DMS 273 treated with DMSO at 0.1 percent for 48 hours (cell line): ENCODE measurements at places on chromosomes 3 and 15.

- DNase-seq = no peak
Measured at GRCh38 chr15:69855258-69856000, 242.3 kb downstream of the TLE3 start.

- no peak for DNase-seq
Measured at GRCh38 chr3:133983576-133984560, 45.9 kb downstream of the SLCO2A1 start.

GRCh38 chr3:188137051-188137450 lies 16.9 kb upstream of the LPP start:
- no peak for DNase-seq

- DNase-seq = no peak
Measured at GRCh38 chr3:64460141-64460730, 227.6 kb downstream of the ADAMTS9 start.
